ENCODE measurements at places on chromosomes 2 and 18.

- DNase-seq, result no peak
Measured at GRCh38 chr2:15173501-15173900, 387.6 kb downstream of the NBAS start.

- no peak for DNase-seq
Measured at GRCh38 chr2:68971591-68972231, 2.7 kb upstream of the GKN1 start.

DNA sequence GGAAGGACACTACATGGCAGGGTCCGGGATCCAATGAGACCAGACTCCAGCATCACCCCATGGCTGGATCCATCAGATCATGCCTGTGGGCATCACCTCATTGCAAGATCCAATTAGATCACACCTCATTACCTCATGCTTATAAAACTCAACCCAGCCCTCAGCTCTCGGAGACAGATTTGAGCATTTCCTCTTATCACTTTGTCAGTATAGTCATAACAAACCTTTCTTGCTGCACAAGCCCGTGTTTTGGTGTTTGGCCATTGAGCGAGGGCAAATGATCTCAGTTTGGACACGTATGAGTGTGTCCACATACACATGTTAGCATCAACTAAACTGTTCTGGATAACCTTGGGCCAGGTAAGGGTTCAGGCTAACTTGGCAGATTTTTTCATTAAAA lies 58.8 kb downstream of the CCDC195 start:
- no peak for DNase-seq

- DNase-seq, result no peak
Measured at GRCh38 chr18:10442551-10442971, 11.9 kb upstream of the APCDD1 start.

GRCh38 chr2:43605851-43606250 lies 10.0 kb upstream of the THADA start:
- DNase-seq, result no peak
